Stimulated activated CD4-positive, alpha-beta T cell treated with anti-CD3 and anti-CD28 coated beads, Interleukin-4, amount 100 ng/mL, for 4 hours (primary cell): ENCODE measurements at places on chromosomes 4 and X.

GRCh38 chr4:128322986-128323385, 35.4 kb upstream of the PGRMC2 start:
- DNase-seq = no peak

DNA sequence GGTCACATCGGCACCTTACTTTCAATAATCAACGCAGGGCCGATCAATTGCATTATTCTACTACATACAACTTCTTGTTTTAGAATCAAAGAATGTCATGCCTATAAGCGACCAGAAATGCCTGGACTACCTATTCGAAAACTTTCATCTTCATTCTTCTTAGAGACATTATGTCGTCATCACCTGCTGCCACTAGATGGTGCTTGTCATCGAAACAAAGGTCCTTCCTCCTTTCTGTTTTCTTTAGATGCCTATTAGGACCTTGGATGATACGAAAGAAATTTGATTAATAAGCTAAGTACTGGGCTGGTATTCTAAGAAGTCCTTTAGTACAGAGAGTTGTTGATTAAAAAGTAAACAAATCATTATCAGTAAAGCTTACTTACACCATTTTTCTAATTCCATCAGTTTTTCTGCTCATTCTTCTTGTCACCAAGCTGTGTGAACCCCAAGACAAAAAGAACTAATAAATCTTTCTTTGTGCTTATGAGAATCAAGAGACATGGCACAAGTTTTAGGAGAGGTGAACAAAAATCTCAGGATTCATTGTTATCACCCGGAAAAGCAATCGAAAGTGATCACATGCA, 154.5 kb upstream of the SLC4A4 start:
- peak; percentile 18 for DNase-seq

DNA sequence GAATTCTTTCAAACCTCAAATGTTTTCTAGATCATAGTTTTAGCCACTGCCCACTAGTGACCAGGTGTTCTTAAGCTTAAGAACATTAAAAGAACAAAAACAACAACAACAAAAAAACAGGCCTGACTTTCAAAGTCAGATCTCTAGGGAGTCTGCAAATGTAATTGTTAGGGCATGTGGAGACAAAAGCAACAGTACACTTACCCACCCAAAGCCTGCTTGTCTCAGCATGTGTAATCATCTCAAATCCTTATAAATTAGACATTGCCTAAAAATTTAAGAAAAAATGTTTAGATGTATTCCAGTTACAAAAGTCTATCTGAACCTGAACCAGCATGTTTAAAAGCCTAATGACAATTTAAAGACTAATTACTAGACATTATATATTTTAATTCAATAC, 79.9 kb downstream of the SLC7A11 start:
- no peak for DNase-seq

DNA sequence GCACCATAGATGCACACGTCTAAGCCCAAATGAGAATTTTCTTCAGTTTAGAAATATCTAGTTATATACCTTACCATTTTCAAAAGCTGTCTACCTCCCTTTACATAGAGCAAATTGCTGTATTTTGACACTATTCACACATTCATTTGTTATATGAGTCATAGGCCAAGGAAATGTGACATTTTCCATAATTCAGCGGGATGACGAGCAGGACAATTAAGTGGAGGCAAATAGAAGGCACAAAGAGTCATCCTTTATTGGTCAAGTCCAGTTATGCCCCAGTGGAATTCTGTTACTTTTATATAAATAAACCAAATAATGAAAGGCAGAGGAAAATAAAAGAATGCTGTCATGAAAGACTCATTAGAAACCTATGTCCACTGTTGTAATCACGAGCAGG, 27.9 kb downstream of the FGF13 start:
- no peak for DNase-seq

DNA sequence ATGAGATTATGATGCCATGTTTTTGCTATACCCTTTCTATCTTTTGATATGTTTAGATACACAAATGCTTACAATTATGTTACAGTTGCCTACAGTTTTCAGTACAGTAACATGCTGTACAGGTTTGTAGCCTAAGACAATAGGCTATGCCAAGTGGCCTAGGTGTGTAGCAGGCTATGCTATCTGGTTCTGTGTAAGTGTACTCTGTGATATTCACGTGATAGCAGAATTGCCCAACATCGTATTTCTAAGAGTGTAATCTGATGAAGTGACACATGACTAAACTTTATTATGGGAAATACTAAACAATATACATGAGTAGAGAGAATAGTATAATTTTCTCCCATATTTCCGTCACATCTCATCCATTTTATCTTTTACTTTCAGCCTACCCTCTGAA, 97.0 kb downstream of the CLDN22 start:
- DNase-seq = no peak

GRCh38 chr4:14177987-14178386, 550.5 kb upstream of the BOD1L1 start:
- no peak for DNase-seq

- DNase-seq = no peak
Measured at GRCh38 chrX:96432647-96433046, 252.0 kb upstream of the DIAPH2 start.

DNA sequence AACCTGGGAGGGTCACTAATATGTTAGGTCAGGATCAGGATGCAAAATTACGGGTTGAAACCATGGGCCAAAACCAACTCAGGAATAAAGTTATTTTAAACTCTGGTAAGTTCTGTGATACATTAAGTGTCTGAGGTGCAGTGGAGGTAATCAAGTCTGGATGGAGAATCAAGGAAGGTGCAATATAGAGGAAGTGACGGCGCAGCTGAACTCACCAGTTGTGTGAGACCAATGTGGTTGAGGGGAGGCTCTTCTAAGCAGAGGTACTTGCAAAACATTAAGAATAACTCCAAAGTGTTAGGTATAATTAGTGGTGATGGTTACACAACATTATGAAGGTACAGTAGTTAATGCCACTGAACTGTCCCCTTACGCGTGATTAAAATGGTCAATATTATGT, 19.7 kb downstream of the GAB3 start:
- DNase-seq = no peak

GRCh38 chrX:17067534-17067933, 121.1 kb downstream of the REPS2 start:
- DNase-seq = no peak

DNA sequence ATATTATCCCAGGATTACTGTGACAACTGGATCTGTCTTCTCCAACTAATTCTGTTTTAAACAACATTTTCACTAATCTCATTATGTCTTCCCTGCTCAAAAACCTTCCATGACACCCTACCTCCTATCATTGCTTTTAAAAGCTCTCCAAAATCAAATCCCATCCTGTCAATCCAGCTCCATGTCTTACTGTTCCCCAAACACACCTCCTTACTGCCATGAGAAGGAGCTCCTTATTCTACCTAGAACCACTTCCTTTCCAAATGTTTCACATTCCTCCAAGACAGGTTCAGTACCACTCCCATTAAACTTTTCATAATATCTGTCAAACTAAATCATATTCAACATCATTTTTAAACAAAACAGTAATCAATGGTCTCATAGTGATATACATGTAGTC, 66.9 kb upstream of the WDR17 start:
- no peak for DNase-seq

DNA sequence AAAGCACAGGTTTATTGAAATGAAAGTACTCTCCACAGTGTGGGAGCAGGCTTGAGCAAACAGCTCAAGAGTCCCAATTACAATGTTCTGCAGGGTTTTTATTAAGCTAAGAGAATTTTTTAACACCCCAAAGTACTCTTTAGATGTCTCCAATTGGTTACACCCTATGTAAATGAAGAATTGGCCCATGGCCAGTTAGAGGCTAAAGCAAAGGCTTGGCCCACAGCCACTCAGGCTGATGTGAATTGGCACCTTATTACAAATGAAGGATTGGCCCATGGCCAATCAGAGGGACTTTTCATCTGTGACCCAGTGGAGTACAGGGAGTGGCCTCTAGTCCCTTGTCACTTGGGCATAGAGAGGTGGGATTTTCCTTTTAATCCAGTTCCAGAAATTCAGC, 30.1 kb upstream of the IQCM start:
- no peak for DNase-seq

DNA sequence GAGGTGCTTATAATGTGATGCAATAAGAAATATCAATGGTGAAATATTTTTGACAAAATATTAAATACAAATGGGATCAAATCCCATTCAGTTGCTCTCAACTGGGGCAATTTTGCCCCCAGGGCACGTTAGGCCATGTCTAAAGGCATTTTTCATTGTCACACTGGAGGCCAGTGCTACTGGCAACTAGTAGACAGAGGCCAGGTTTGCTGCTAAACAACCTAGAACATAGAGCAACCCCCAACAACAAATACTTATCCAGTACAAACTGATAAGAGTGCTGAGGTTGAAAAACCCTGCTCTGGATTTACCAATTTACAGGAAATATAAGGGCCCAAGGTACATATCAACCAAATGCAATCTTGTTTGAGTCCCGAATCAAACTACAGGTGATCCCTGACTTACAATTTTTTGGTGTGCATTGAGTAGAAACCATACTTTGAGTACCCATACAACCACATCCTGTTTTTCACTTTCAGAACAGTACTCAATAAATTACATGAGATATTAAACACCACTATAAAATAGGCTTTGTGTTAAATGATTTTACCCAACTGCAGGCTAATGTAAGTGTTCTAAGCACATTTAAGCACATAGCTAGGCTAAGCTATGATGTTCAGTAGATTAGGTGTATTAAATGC, 237.5 kb downstream of the HNRNPD start:
- no peak for DNase-seq

DNA sequence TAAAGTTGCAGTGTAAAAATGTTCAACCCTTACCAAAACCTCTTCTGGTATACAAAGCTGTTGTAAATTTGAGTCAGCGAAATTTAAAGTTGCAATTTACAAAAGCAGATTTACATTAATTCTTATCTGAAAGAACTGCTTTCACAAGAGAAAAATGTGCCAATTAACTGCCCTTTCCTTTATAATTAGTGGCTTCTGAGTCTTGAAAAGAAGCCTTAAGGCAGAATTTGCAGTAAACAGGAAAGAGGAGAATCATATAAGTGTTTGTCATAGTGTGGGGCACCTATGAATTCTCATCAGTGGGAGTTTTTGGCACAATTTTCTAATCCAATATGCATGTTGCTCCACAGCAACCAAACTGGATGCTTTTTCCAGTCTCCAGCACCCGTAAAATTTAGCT, 125.3 kb upstream of the GABRG1 start:
- DNase-seq = no peak

DNA sequence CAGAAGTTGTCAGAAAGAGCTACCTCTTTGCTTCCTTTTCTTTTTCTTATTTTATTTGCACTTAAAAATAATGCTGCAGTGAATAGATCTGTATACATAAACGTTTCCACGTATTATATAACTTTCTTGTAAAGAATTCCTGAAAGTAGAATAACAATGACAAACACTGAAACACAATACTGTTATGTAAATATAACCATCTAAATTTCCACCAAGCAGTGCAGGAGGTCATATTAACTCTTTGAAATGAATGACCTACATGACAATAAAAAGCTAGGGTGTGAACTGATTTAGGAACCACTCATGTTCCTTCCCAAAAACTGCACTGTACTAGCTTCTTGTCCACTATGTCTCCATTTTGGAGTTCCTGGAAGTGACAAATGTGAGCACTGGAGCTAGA, 85.8 kb downstream of the COX18 start:
- DNase-seq = no peak

- peak; percentile 30 for DNase-seq
Measured at GRCh38 chrX:56812515-56813105, 83.6 kb downstream of the NBDY start.

DNA sequence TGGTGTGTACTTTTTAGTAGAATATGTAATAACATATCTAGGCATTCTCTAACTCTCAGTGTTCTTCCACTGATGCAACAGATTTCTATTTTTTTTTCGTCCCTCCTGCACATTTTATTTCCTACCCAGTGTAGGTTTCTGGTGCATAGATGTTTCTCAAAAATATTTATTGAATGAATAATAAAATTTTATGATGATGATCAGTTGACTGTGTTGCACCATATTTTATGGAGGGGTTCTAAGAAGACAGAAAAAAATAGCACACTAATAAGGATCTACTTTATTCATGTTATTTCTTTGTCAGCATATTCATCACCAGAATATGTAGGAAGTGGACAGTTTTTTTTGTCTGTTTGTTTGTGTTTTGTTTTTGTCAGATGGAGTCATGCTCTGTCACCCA, 2529.3 kb downstream of the ARAP2 start:
- no peak for DNase-seq

- no peak for DNase-seq
Measured at GRCh38 chr4:164551713-164552040, 202.3 kb upstream of the SMIM31 start.

- DNase-seq = no peak
Measured at GRCh38 chr4:189302719-189303118, 638.0 kb upstream of the FRG1 start.

DNA sequence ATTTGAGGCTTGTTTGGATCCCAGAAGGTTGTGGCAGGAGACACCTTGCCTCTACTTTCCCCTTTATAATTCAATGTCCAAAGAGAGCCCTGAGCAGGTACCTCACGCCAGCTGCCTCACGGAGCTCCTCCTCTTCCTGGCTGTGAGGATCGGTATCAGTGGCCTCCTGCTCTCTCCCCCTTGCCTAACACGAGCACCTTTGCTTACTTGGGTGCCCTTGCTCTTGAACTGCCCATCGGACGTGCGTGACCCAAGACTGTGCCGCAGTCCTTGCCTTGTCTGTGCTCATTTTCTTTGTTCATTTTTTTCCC, 27.8 kb upstream of the MSANTD1 start:
- no peak for DNase-seq

DNA sequence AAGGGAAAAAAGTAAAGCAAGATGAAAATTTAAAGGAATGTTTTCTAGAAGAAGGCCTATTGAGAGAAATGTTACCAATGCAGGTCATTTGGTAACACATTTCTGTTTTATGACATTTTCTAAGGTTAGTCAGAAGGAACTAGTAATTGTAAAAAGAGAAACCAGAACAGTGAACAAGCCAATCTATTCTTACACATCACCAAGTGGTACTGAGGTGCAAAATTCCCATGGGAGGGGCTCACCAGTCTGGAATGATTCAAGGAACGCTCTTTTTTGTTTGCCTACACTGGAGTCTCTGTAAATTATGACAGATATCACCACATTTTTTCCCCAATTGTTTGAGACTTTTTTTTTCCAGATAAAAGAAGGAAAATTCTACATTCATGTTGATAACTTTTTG, 404.7 kb upstream of the CNKSR2 start:
- no peak for DNase-seq

DNA sequence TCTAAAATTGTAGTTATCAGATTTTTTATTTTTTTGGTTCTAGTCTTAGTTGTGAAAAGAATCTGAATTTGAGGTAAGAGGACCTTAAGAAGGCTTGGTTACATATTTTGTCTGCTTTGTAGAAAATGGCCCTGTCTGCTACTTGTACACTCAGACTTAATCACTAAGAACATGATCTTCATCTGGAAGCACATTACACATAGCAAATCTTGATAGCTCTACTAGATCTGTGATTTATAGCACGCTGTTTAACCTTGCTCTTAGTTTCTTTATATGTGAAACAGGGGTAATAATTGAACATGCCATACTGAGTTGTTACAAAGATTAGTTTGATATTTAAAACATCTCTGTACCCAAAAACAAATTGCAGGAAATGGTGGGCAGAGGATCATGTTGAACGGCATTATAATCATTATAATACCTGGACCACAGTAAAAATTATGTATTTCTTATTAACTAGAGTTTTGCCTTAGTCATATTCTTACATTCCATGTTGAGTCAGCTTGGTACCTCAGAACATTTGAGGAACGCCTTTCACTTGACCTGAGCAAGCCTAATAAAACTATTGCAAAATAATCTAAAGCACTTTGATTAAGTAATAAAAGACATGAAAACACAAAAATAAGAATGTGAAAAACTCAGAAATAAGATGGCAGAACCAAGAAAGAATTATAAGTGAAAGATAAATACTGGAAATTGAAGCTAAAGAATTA, 738.0 kb upstream of the AADAT start:
- DNase-seq = no peak
